ENCODE measurements at places on chromosomes 13 and 19. TPM values are rescaled to one million over a fixed set of nuclear protein-coding genes. Genes with fewer than 3 reads are reported as not detected.

Gene TSKS
- total RNA-seq: 0.13 TPM

Gene KLK5
- not detected for total RNA-seq

Gene FUT2
- total RNA-seq: not detected

Gene KCNRG
- 0.22 TPM for total RNA-seq

Gene FAM216B
- total RNA-seq: not detected

Gene RNF113B
- not detected for total RNA-seq

Gene KL
- total RNA-seq: 0.13 TPM

Gene PRSS57
- not detected for total RNA-seq

Gene KCNN4
- 3.9 TPM for total RNA-seq
